PC-3 (cell line): ENCODE measurements at places on chromosomes 6 and 20. TPM values are rescaled to one million over a fixed set of nuclear protein-coding genes. Genes with fewer than 3 reads are reported as not detected.

Gene PRICKLE4
- 0.26 and 1.7 TPM in 2 replicates for total RNA-seq

DNA sequence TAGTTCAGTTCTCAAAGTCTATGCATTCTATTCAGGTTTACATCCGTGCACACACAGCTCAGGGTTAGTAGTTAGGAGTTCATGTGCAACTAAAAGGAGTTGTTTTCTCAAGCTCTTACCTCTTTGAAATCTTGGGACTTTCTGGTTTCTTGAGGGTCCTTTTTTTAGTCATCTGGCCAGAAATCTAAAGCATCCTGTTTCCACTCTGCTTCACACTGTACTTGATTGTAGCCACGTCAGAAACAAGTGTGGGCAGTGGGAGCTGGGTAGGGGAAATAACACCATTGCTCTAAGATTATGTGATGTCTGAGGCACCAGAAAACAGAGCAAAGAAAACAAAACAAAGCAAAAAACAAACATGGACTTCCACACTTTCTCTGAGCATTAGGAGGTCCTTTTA, 58.3 kb downstream of the HDGFL1 start:
- DNase-seq, result no peak

DNA sequence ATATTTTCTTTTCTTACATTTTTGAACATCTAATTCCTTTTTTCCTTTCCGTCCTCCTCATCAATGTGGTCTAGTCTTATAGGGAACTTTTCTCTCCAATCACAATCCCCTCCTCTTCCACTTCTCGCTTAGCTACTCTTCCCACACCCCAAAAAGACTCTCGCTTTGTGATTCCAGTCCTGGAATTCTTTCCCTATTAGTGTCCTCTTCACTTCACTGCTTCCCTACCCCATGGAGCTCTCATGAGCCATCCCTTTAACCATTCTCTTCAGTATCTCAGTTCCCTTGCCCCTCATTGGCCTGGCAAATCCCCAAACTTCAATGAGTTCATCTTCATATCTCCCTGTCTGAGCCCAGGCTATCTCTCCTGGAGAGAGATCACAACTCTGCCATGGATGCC, 55.3 kb upstream of the CEP85L start:
- DNase-seq, result no peak

Gene KCNK16
- not detected in 2 replicates for total RNA-seq
